ENCODE measurements at places on chromosomes 4 and X.

DNA sequence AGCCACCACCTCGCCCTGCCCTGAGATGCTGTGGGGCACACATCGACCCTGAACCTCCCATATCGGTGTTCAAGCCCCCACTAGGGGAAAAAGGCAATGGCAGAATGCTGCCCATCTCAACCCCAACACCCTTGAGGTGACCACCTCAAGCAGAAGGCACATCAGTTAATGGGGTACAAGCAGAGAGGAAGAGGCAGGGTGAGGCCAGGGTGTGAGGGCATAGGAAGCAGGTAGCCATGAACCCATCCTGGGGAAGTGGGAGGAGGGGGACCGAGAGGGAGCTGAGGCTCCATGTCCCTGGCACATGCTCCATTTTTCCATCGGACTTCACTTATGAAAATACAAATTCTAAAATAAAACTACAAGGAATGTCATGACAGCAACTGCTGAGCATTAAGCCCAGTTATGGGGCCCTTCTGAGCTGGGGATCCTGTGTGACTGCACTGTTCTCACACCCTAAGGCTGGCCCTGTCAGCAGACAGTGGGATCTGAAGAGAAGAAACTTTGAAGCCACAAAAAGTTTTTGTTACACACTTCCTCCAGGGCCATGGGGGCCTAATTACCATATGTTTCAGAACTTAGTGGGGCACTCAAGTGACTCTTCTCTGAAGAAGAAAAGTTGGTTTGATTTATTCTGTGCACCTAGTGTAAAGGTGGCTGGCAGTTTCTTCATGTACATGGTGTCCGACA, 68.2 kb upstream of the FAM241A start:
- no peak for DNase-seq

GRCh38 chr4:143281507-143282190, 55.0 kb upstream of the GAB1 start:
- no peak for DNase-seq

DNA sequence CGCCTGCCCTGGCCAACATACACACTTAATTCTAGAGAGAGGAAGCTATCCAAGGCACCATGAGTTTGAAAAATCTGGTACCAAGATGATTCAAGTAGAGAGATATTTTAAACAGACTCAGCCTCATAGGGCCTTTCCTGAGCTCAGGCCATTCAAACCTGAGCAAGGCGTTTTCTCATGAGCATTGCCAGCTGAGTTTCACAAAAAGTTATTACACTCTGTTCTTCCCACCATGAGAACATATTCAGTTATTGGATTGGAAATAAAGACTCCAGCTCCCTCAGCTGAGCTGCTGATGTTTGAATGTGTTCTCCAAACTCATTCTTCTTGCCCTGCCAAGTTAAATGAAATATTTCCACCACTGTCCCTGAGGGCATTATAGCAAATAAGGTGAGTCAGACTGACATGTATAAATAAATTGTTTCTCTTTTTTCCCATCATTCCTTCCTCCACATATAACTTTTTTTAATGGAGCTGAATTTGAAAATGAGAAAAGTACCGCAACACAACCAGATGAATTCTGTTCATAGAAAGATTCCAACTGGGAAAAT, 429.6 kb downstream of the RAB28 start:
- DNase-seq = no peak

- DNase-seq = no peak
These were observed 405.2 kb downstream of the PPARGC1A start for GRCh38 chr4:23484689-23485088.

GRCh38 chr4:110275871-110276270, 77.5 kb upstream of the ELOVL6 start:
- peak; percentile 69 for DNase-seq

- peak; percentile 9 for DNase-seq
These were observed 42.4 kb downstream of the DCUN1D4 start for GRCh38 chr4:51885363-51885762.

- no peak for DNase-seq
These were observed 55.5 kb downstream of the GSPT2 start for GRCh38 chrX:51798701-51799100.

DNA sequence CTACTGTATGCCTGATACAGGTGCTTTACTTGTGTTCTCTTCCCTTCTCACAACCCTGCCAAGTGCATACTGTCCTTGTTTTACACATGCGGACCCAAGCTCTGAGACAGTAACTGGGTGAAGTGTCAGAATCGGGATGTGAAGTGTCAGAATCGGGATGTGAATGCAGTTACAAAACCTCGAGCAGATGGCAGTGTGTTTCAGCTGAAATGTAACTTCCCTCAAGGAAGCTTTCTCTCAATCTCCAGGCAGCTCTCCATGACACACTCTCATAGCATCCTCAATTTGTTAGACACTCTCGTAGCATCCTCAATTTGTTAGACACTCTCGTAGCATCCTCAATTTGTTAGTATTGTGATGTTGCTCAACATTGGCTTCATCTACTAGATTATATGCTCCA, 1.1 kb upstream of the HPSE start:
- DNase-seq = no peak

- DNase-seq = no peak
These were observed 91.4 kb downstream of the DCTD start for GRCh38 chr4:182825786-182826185.

DNA sequence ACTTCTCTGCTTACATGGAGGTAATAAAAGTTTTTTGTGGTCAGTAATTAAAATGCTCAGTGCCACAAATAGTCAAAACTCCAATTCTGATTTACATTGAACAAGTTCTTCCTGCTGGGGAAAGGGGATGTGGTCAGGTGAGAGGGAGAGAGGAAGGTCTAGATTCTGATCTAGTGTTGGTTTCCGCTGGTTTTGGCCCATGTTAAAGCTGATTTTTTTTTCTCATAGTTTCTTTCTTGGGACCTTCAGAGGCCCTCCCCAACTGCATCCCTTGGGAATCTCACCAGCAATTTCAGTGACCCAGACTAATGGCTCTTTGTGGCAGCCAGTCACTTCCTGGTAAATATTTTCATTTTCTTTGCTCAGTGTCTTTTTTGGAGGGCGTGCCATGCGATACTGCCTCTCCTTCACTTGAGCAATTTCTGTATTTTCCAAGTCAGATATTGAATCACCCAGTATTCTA, 332.7 kb downstream of the RAPGEF2 start:
- no peak for DNase-seq

- no peak for DNase-seq
These were observed 963.3 kb downstream of the NLGN4X start for GRCh38 chrX:5265324-5265850.

- DNase-seq = peak; percentile 0
These were observed 342 bp downstream of the EOLA2 start for GRCh38 chrX:149937871-149938426.

Data from fibroblast of skin of abdomen (primary cell).